ENCODE measurements at places on chromosomes 12 and 14.

DNA sequence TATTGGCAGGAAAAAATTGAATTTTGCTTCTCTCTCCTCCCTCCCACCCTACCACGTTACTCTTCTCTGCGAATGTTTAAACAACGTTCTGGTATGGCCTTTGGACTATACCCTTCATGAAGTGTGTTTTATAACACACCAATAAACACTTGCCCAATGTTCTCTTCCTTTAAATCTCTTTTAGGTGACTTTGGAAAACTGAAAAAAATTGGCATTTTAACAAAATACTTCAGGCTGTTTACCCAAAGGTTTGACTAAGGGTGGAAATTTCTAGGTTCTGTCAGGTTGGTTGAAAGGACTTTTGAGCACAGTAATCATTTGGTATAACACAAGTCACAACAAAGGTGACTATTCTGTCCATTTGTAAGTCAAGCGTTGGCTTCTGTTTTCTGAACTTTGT is 446.8 kb downstream of the AEBP2 start:
- no peak overlapping the region for H3K27ac ChIP-seq
- no peaks in the 10 kb centered on the region for H3K4me1 ChIP-seq
- ATAC-seq = no peak
- H3K36me3 ChIP-seq = no peaks in the 10 kb centered on the region

DNA sequence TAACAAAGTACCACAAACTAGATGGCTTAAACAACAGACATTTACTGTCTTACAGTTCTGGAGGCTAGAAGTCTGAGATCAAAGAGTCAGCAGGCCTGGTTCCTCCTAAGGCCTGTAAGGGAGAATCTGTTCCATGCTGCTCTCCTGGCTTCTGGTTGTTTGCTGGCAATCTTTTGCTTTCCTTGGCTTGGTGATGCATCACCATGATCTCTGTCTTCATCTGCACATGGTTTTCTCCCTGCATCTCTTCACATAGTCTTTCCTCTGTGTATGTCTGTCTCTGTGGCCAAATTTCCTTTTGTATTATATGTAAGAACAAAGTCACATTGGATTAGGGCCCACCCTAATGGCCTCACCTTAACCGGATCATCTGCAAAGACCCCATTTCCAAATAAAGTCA is 168.5 kb downstream of the CAPZA3 start:
- H3K27me3 ChIP-seq = peaks cover 7% of the 10 kb centered on the region
- no peak overlapping the region for H3K27ac ChIP-seq
- H3K36me3 ChIP-seq = no peaks in the 10 kb centered on the region
- no peak overlapping the region for H3K4me3 ChIP-seq
- H3K4me1 ChIP-seq = no peaks in the 10 kb centered on the region

DNA sequence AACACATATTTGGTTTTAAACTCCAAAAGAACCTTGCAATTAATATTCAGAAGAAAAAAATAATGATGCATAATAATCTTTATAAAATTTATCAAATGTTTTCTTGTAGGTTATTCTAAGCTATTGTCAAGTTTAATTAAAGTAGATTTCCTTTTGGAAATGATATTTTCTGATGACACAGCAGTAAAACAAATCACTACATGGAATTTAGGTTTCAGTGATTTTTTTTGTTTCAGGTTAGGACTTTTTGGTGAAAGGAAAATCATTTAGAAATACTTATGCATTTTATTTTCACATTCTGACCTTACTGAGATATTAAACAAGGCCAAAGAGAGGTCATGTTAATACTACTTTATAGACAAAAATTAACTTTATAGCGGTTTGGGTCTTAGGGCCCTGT is 1067.2 kb downstream of the TMTC2 start:
- H3K4me3 ChIP-seq = no peak overlapping the region
- no peaks in the 10 kb centered on the region for H3K36me3 ChIP-seq
- ATAC-seq = no peak
- no peak overlapping the region for H3K27ac ChIP-seq

DNA sequence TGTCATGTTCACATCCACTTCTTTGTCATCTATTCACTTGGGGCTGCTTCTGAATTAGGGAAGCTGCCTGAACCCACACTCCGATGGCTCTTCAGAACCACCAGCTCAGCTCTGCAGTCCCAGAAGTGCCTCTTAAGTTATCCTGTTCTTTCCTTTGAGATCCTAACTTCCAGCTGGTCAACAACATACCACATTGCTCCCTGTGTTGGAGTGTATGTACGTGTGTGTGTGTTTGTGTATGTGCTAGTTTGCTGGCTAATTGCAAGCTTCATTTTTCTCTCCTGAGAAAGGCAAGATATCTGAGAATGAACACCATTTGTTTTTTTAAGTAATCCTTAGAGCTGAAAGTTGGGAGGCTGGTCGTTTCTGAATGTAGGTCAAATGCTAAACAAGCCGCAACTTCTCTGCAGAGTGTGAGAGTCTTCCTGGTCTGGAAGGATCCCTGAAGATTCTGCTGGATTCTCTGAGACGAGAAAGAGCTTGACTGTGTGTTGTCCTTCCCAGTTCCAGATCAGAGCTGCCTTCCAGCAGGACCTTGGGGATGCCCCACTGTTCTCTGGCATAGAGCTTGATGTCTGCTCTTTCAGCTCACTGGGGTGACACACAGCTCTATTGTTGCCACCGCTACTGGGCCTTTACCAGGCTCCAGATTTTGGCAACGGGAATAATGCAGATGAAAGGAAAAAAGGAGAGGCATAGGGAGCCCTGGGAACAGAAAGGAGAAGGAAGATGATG is 839 bp downstream of the GSG1 start:
- H3K4me3 ChIP-seq = peak overlapping the region; percentile 72
- ATAC-seq = no peak
- H3K4me1 ChIP-seq = peaks cover 35% of the 10 kb centered on the region
- H3K27ac ChIP-seq = peak overlapping the region; percentile 80
- no peaks in the 10 kb centered on the region for H3K27me3 ChIP-seq

GRCh38 chr12:54279227-54279631 is 693 bp downstream of the CBX5 start:
- H3K4me1 ChIP-seq = peaks cover 33% of the 10 kb centered on the region
- no peak overlapping the region for H3K4me3 ChIP-seq
- peaks cover 28% of the 10 kb centered on the region for H3K36me3 ChIP-seq
- no peaks in the 10 kb centered on the region for H3K27me3 ChIP-seq
- no peak for ATAC-seq

DNA sequence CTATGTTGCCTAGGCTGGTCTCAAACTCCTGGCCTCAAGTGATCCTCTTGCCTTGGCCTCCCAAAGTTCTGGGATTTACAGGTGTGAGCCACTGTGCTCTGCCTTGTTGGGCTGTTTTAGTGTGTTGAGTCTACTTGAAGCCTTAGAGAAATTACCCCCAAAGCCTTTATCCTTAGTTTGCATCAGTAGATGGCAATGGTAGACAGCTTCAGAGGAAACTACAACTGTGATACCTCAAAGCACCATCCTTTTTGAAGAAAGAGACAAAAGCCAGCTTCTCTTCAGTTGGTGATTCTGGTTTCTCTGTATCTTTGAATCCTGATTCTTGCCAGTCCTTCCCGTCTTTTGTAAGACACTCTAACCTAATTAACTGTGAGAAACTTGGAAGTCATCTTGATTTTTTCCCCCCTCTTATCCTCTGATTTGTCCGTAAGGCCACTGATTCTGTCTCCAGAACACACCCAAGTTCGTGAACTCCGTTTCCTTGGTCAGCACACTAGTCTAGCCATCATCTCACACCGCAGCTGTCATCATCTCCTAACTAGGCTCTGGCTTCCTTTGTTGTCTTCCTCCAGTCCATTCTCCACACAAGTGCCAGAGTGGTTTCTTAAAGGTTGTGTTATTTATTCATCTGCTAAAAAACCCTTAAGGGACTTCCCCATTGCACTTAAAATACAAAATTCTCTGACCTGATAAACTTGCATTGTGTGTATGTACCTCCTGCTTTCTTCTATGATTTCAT is 20.2 kb downstream of the ATP2A2 start:
- H3K4me3 ChIP-seq = peak overlapping the region; percentile 43
- no peaks in the 10 kb centered on the region for H3K27me3 ChIP-seq
- H3K36me3 ChIP-seq = peaks cover 100% of the 10 kb centered on the region
- H3K27ac ChIP-seq = peak overlapping the region; percentile 66
- ATAC-seq = peak; percentile 90

- H3K36me3 ChIP-seq = peaks cover 85% of the 10 kb centered on the region
- H3K27ac ChIP-seq = peak overlapping the region; percentile 10
- H3K27me3 ChIP-seq = no peaks in the 10 kb centered on the region
- H3K4me3 ChIP-seq = no peak overlapping the region
- ATAC-seq = no peak
- peaks cover 11% of the 10 kb centered on the region for H3K4me1 ChIP-seq
Observed at GRCh38 chr14:53034688-53035230, 83.9 kb upstream of the FERMT2 start.

GRCh38 chr12:43105426-43105981 is 446.5 kb downstream of the ADAMTS20 start:
- no peak overlapping the region for H3K4me3 ChIP-seq
- no peaks in the 10 kb centered on the region for H3K27me3 ChIP-seq
- H3K4me1 ChIP-seq = no peaks in the 10 kb centered on the region
- H3K27ac ChIP-seq = no peak overlapping the region

GRCh38 chr14:99078426-99078825 is 193.6 kb downstream of the BCL11B start:
- no peaks in the 10 kb centered on the region for H3K36me3 ChIP-seq
- peaks cover 4% of the 10 kb centered on the region for H3K4me1 ChIP-seq
- no peak for ATAC-seq
- no peak overlapping the region for H3K4me3 ChIP-seq
- H3K27ac ChIP-seq = no peak overlapping the region

DNA sequence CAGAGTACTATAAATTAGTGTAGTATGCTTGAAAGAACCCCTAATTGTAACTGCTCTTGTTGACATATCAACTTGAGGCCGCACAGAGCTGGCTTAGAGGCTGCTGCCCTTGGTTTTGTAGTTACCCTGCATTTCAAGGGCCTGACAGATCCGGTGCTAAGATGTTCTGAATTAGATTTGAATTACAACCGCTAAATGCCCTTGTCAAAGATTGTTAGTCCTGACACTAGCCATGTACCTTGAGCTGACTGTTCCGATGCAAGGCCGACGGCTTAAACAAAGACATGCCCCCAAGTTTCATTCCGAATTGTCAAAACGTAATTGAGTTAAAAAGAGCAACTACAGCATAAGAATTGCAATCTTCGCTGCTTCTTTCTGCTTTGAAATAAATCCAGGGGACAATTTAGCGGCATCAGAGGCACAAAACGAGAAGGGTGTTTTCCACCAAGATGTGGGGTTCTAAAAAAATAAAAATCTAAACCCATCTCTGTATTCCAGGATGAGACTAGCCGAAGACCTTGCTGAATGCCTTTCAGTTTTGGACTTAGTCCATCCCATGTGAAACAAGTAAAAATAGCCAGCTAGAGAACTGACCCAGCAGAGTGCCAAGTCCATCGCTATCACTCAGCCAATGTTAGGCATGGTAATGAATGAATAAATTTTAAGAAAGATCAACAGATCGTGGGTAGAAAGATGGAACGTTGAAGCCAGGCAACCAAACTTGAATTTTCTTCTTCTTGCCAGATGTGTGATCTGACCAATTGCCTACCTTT is 148.7 kb downstream of the DICER1 start:
- no peak for ATAC-seq
- H3K27ac ChIP-seq = no peak overlapping the region
- H3K4me1 ChIP-seq = no peaks in the 10 kb centered on the region
- no peak overlapping the region for H3K4me3 ChIP-seq
- H3K27me3 ChIP-seq = peaks cover 26% of the 10 kb centered on the region

DNA sequence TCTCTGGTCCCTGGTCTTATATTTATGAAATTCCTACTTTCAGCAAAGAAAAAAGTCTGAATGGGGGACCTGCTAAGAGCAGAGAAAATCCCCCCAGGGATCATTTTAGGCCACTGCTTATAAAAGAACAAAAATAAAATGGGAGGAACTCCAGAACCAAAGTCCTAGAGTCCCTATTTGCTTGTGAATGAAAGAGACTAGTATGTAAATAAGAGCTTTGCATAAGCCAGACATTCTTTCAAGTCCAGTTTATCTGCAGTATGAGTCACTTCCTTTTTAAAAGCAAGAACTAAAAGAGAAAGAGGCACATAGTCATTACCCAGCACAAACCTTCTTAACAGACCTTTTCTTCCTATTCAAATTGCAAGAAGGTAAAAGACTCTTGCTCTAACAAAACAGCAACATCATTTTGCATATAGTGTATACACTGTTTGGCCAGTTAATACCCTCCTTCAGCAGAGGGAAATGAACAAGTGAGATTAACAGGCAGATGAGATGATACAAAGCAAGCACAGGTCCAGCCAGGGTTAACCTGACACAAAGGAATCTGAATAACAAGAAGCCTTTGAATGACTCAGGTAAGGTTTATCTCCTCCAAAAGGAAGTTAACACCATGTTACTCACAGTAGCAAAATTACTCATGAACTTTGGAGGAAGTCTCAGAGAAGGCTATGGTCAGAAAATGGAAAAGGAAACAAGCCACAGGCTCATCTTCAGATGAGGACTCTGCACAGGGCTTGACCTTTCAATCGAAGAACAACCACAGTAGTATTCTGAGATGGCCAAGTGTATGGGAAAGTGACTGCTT is 87.3 kb downstream of the PHLDA1 start:
- peak overlapping the region; percentile 96 for H3K27ac ChIP-seq
- H3K4me1 ChIP-seq = peaks cover 22% of the 10 kb centered on the region

DNA sequence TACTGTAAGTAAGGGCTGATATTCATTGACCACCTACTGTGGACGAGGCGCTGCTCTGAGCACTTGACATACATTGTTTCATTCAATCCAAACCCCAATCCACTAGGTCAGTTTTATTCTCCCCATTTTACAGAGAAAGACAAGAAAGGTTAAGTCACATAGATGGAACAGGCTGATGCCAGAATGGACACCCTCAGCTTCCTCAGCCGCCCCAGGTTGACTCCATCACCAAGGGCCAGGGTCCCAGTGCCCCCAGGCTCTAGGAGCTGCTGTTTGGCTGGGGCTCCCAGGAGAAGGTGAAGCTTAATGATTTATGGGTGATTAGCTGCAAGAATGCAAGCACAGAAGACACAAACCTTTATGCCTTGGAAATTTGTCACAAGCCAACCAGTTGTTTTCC is 671 bp upstream of the AQP2 start:
- H3K4me1 ChIP-seq = peaks cover 15% of the 10 kb centered on the region
- H3K27me3 ChIP-seq = peaks cover 7% of the 10 kb centered on the region
- ATAC-seq = no peak
- no peak overlapping the region for H3K4me3 ChIP-seq

- H3K4me3 ChIP-seq = no peak overlapping the region
- no peaks in the 10 kb centered on the region for H3K36me3 ChIP-seq
- no peak overlapping the region for H3K27ac ChIP-seq
- no peaks in the 10 kb centered on the region for H3K27me3 ChIP-seq
- ATAC-seq = no peak
Observed at GRCh38 chr14:54798465-54799124, 104.0 kb downstream of the GCH1 start.

- no peak overlapping the region for H3K4me3 ChIP-seq
- no peaks in the 10 kb centered on the region for H3K27me3 ChIP-seq
- peak overlapping the region; percentile 14 for H3K27ac ChIP-seq
- peaks cover 40% of the 10 kb centered on the region for H3K4me1 ChIP-seq
- no peak for ATAC-seq
Observed at GRCh38 chr12:104575442-104576186, 118.9 kb downstream of the CHST11 start.

GRCh38 chr12:92529944-92530343 is 172.8 kb upstream of the PLEKHG7 start:
- H3K27me3 ChIP-seq = no peaks in the 10 kb centered on the region
- no peaks in the 10 kb centered on the region for H3K36me3 ChIP-seq
- peak; percentile 89 for ATAC-seq
- H3K27ac ChIP-seq = peak overlapping the region; percentile 28
- no peak overlapping the region for H3K4me3 ChIP-seq

GRCh38 chr14:88868558-88869159 is 44.2 kb downstream of the TTC8 start:
- no peak for ATAC-seq
- no peak overlapping the region for H3K4me3 ChIP-seq
- H3K27me3 ChIP-seq = no peaks in the 10 kb centered on the region
- H3K36me3 ChIP-seq = no peaks in the 10 kb centered on the region
- no peaks in the 10 kb centered on the region for H3K4me1 ChIP-seq

- ATAC-seq = no peak
- H3K27ac ChIP-seq = no peak overlapping the region
- H3K27me3 ChIP-seq = peaks cover 68% of the 10 kb centered on the region
Observed at GRCh38 chr14:28764257-28765160, 2.1 kb upstream of the FOXG1 start.

Measured in activated T-helper 17 cell treated with anti-CD3 and anti-CD28 coated beads, Interleukin-2, amount 50 U/mL, for 72 hours (primary cell).